ENCODE measurements at places on chromosomes 7 and 10.

- no peak for DNase-seq
These were observed 717.5 kb upstream of the LRRN3 start for GRCh38 chr7:110373416-110373815.

DNA sequence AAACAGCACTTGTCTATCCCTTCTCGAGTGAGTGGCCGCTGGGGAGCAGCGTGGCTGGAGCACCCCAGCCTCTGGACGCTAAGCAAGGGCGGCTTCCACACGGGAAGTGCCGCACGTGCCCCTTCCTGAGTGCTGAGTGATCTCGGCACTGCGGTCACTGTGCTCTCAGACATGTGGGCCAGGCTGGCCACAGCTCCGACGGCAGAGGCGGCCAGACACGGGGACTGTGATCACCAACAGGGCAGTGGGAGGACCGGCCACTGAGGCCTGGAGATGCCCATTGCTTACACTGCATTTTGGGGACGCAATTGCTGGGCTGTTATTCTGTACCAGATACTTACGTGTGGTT, 7.0 kb downstream of the ECHS1 start:
- no peak for DNase-seq

GRCh38 chr10:15236340-15236739, 67.8 kb upstream of the NMT2 start:
- DNase-seq: no peak

DNA sequence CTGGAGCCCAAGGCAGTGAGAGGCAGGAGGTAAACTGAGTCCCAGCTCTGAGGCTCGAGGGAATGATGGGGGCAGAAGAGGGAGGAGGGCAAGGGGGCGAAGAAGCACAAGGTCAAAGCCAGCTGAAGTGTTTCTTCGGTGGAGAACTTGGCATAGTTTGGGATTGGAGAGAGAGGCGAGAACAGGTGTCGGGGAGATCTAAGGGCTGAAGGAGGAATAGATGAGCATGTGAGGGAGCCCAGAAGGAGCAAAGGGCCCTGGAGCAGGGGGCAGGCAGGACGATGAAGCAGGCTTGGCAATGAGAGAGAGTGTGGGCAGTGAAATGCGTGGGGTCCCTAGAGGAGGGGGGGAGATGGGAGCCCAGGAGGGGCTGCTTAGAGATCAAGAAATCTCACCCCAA, 35.9 kb downstream of the SH3PXD2A start:
- DNase-seq: no peak

GRCh38 chr10:102435529-102436233, 3.3 kb upstream of the CUEDC2 start:
- peak; percentile 53 for DNase-seq

- DNase-seq: no peak
These were observed 74.5 kb downstream of the LRMDA start for GRCh38 chr10:75505840-75506506.

DNA sequence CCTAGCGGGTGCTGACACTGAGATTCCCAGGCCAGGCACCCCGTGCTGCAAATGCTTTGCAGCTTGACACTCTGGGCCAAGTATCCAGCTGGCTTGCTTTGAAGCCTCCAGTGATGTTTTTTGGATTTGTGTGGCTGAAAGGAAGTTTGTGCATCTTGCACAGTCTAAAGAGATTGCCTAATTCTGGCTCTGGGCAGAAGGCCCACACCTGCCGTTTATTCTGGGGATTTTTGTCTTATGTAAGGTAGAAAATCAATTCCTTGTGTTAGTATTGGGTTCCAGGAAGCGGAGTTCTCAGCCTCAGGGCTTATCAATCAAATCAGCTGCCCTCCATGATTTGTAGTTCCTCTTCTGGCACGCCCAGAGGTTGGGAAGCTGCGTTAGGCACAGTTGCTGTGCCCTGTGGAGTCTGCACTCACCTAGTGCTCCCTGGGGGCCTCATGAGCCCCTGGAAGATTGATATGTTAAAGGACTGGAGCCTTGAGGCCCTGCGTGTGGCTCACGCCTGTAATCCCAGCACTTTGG, 8.4 kb upstream of the PURB start:
- DNase-seq: no peak

DNA sequence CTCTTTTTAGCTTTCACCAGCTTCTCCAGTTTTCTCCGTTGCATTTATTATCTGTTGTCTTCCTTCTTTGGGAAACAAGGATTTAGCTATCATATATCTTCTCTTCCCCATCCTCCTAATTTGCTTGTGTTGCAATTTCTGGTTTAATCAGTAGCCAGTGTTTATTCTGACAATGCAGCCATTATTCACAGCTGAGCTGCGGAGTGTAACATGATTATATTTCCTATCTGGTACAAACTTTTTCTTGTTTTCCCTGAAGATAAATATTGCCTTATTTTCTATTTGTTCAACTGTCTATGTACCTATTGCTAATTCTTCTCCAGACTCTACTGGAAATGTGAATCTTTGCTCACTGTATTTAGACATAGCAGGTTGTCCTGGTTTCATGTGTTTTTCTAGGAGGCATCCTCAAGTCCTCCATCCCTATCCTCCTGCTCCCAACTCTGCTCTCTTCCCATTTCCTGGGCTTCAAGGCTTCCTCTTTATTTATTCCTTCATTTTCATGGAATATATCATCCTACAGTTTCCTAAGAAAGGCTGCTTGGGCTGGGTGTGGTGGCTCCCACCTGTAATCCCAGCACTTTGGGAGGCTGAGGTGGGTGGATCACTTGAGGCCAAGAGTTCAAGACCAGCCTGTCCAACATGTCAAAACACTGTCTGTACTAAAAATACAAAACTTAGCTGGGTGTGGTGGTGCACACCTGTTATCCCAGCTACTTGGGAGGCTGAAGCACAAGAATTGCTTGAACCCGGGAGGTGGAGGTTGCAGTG, 72.4 kb upstream of the KDM7A start:
- no peak for DNase-seq

GRCh38 chr10:5587151-5588079, 62.7 kb downstream of the CALML3 start:
- DNase-seq: no peak

GRCh38 chr7:144885478-144885877, 49.6 kb upstream of the TPK1 start:
- no peak for DNase-seq

GRCh38 chr7:37084303-37084702, 360.0 kb upstream of the AOAH start:
- DNase-seq: no peak

- DNase-seq: no peak
These were observed 79.5 kb downstream of the CUX1 start for GRCh38 chr7:101896941-101897340.

DNA sequence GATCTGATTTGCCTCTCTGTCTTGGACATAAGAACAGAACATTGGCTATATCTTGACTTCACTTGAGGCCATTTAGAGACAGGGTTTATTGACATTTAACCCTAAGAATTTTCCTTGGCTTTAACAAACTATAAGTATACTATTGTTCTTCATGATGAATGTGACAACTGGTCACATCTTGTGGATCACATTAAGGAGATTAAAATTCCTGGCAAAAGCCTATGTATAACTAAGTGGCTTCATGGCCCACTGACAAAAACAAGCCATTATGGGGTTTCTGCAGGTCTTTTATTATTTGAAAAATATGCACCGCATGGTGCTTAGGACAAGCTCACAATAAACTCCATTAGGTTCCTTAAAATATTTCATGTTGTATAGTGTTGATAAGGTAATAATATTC, 54.8 kb downstream of the THNSL1 start:
- DNase-seq: no peak

- no peak for DNase-seq
These were observed 349.7 kb upstream of the COBL start for GRCh38 chr7:51666266-51666665.

DNA sequence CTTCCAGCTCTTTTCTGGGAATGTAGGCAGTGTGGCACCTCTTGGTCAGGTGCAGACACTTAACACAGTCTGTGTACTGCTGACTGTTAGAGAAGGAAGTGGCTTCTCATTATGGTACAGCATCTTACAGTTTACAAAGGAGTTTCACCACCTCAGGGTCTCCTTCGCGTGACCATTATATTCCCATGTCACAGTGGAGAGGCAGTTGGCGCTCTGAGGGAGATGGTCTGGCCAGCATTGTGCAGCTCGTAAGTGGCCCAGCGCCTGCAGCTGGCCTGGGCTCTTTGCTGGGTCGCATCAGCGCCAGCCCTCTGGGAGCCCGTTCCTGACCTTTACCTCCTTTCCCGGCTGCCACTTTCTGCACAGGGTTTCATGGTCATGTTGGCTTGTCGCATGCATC, 15.4 kb downstream of the TSPAN15 start:
- no peak for DNase-seq

DNA sequence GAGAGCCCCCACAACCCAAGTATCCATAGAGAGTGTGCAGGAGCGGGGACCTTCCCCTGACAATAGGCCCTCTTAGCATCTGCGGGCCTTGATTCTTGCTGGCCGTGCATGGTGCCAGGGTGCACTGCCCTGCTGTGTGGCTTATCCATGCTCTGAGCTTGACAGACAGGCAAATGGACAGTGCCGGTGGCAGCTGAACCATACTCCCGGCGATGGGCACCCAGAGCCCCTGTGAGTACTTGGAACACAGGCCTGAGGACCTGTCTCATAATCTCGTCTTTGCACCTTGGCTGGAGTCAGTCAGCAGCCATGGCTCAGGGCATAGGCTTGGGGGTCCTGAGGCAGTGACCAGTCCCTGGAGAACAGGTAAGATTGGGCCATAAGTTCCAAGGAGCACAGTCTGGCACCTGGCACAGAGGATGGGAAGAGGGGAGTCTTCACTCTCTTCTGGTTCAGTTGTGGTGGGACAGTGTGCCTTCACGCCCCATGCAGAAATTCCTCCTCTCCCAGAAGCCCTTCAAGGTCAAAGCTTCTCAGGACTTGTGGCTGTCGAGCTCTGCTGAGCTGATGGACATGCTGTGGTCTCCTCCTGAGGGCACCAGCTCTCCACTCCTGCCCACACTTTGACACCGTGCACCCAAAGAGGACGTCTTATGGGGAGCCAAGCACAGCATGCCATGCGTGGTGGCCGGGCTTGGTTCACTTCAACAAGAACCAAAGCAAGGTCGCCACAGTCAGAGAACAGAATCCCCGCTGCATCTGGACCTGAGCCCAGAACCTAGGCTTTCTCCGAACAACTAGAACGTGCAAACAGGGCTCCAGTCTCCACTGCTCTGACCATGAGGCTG, 59.4 kb upstream of the CAMK2B start:
- no peak for DNase-seq

- no peak for DNase-seq
These were observed 50.5 kb downstream of the SPOCK2 start for GRCh38 chr10:72037811-72038210.

- no peak for DNase-seq
These were observed 85.7 kb upstream of the NMT2 start for GRCh38 chr10:15253951-15254807.

DNA sequence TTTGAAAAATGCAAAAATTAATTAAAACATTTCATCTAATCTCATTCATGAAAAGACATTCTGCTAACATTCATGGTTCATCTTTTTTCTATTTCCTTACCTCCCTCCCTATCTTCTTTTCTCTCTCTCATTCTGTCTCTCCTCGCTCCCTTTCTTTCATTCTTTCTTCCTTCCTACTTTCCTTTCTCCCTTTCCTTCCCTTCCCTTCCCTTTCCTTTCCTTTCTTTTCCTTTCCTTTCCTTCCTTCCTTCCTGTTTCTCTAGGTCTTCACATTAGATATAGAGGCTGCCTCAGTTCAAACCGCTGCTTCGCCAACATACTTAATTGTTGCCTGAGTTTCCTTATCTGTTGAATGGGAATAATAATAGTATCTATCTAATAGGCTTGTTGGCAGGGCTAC, 21.9 kb downstream of the SFRP4 start:
- no peak for DNase-seq

- DNase-seq: no peak
These were observed 43.8 kb downstream of the SH2D4B start for GRCh38 chr10:80581469-80581835.

- DNase-seq: no peak
These were observed 247.0 kb downstream of the WDR11 start for GRCh38 chr10:121098211-121098610.

GRCh38 chr7:150982351-150982750, 4.2 kb upstream of the KCNH2 start:
- DNase-seq: no peak

DNA sequence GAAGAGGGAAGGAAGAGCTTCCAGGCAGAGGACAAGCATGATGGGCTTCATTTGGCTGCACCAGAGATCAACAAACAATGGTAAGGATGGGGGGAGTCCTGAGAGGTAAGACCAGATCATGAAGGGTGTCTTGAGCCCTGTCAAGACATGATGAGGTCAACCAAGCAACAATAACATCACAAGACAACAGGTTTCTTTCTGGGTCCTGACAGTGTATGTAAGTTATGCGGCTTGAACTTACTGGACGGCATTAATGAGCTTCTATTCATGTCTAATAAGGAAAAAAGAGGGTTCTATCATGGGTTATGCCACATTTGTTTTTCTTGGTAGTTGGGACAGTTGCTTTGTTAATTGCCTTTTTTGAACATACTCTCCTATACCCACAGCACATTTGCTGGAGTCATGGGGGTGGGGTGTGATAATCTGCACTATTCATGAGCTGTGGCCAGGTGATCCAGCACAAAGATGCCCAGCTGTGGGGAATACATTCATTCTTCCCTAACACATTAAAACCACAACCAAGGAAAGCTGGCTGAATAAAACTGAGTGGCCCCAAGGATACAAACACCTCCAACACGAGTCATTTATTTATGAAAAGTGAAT, 168.8 kb upstream of the KLF14 start:
- DNase-seq: no peak
